Liver (tissue), 10 donors: ENCODE measurements at places on chromosomes 2 and 18.

DNA sequence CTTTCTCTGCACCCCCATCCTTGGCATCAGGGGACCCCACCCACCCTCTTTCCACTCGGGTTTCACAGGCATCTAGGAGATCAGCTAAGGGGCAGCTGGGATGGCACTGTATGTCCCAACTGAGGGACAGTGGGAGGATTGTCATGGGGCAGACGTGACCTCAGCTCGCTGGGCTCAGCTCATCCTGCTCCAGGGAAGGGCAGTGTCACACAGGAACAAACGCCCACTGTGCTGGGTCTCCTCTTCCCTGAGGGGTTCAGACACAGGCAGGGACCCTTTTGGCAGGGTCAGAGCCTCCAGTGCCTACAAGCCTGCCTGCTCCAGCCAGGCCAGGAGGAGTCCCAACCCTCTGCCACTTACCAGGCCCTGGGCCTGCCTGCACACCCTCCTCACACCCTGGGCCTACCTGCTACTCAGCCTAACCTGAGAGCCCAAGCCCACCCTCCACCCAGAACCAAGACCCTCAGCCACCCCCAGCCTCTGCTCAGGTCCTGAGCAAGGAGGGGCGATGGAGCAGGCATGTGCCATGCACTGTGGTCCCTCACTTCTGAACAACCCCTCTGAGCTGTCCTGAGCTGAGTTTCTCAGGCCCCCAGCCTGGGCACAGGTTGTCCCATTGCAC, 68.2 kb downstream of the HS1BP3 start:
- DNase-seq: no peak

- DNase-seq: no peak
These were observed 186.2 kb upstream of the GCFC2 start for GRCh38 chr2:75896779-75897366.

DNA sequence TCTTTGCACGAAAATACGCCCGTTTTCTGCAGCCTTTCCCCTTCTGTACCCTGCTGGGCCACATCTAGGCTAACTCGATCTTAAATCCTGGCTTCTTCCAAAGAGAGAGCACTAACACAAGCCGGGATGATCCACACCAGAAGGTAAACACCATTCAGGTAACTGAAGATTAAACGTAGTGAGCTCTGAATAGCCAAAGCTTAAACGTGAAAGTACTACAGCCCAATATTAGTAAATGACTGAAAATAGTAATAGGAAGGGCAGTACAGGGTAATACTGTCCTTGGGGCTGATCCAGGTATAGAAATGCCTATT, 422 bp upstream of the MRPL53 start:
- DNase-seq: no peak

DNA sequence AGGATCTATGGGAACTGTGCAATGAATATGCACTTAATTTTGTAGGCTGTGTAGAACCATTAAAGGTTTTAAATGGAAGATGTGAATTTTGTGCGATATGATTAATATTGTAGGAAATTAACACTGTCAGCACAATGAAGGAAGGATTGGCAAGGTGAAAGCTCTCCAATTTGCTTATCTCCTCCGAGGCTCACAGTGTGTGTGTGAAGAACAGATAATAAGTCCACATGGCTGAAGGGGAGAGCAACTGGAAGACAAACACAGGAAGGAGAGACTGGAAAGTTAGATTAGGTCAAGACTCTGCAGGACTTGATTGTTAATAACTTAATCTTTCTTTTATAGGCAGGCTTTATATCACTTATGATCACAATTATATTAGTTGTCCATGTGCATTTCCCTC, 269.7 kb upstream of the VRK2 start:
- no peak for DNase-seq

GRCh38 chr2:2524348-2524941, 193.4 kb upstream of the MYT1L start:
- no peak for DNase-seq

GRCh38 chr2:6826081-6826913, 39.4 kb downstream of the CMPK2 start:
- DNase-seq: peak; percentile 69

DNA sequence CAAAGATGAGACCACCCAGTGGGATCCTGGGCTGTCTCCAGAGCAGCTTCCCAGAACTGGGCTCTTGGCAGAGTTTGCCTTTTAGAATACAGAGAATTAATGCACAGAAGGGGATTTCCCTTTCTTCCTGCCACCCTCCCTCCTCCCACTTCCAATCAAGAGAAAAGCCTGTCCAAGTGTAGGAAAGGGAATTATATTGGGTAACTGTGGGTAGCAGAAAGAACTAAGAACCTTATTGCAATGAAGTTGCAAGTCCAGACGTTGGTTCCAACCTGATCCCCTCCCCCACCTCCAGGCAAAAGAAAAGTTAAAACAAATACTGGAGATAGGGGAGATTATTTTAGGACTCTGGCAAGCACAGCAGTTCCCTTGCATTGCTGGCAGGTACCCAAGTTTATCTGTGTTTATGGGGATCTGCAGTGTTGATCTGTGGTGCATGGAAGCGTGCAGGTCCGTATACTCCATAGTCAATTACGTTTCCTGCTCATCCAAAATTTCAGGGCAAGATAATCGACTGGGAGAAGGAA, 114.3 kb downstream of the PRKCE start:
- no peak for DNase-seq

- no peak for DNase-seq
These were observed 57.9 kb downstream of the LIPG start for GRCh38 chr18:49619801-49620200.

GRCh38 chr18:40653682-40654081, 1301.4 kb upstream of the PIK3C3 start:
- no peak for DNase-seq

- DNase-seq: no peak
These were observed 83.2 kb upstream of the RND3 start for GRCh38 chr2:150570712-150571111.

GRCh38 chr2:64666810-64667438, 13.2 kb upstream of the SERTAD2 start:
- no peak for DNase-seq

GRCh38 chr2:101823859-101824258, 126.4 kb downstream of the MAP4K4 start:
- no peak for DNase-seq

DNA sequence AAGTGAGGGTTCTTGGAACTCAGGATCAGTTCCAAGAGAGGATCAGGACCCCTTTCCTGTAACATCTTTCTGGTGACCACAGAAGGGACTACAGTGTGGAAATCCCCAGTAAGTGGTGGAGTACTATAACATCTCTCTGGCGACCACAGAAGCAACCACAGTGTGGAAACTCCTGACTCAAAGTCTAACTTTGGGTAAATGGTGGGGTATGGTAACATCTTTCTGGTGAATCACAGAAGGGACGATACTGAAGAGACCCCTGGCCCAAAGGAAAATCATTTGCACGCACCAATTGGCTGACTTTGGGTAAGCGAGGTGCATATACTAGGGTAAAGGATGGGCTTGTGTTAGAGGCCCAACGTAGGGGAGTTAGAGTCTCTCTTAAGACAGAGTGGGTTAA, 56.3 kb upstream of the GULP1 start:
- DNase-seq: no peak

DNA sequence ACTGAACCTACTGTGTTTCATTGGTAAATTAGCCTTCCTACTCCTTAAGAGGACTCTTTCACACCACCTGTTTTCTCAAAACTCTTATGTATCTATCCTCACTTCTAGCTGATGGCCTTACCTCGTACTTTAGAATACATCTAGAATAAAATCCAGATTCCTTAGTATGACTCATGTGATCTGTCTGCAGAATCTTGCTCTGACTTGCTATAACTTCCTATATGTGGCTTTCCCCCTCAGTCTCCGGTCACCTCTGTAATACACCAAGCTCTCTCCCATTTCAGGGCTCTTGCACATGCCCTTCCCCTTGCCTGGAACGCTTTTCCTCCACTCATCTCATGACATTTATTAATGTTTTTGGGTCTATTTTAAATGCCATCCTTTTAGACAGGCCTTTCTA, 95.6 kb upstream of the LHCGR start:
- no peak for DNase-seq

DNA sequence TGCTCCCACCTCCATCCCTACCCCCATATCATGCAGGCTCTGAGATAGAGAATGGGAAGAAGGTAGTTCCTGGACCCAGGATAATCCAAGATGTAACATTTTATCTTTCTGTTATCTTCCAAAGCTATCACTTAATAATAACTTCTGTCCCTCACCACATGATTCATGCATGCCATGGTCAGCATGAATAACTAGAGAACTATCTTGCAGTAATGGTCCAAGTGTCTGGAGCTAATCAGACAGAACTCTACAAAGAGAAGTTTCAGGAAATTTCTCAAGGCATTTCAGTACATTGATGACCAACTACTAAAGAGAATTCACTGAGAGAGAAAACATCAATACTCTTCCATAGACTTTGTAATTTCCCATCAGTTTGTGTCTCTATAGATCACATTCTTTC, 1469.7 kb upstream of the PIK3C3 start:
- DNase-seq: no peak

GRCh38 chr18:61865466-61866175, 27.2 kb downstream of the RNF152 start:
- no peak for DNase-seq

GRCh38 chr2:182463760-182464159, 36.9 kb upstream of the PDE1A start:
- no peak for DNase-seq

DNA sequence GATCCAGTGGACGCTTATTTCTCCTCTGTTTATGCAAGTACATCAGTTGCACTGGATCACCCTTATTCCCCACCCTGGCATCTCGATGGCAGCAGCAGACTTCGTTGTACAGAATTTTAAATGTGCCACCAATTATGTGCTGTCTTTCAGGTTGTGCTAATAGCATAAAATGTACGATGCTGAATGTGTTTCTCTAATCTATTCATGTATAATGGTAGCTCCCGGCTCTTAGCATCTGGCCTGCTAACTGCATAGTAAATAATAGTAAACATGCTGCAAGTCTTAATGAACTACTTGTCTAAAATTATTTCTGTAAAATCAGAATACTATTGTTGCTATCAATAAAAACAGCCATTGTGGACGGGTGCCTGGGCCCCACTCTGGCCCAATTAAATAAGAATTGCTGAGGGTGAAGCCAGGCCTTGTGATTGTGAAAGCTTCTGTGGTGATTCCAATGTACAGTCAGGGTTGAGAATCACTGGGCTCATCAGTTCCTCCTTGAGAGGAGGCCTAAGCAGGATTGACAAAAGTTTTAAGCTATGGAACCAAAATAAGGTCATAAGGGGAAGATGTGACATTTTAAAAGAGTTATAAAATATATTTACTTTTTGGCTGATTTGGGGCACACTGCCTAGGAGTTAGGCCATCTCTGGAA, 14.4 kb upstream of the MYO3B start:
- no peak for DNase-seq

DNA sequence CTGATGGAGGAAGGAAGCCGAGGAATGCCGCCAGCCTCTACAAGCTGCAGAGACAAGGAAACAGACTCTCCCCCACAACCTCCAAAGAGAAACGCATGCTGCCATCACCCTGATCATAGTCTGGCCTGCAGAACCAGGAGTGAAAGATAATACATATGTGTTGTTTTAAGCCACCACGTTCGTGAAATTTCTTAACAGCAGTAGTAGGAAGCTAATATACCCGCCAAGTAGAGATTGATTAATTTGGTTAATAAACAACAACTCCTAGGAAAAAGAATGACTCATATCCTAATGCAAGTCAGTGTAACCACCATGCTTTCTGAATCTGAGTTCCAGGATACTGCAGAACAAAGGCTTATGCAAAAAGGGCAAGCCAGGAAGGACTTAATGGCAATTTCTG, 36.6 kb downstream of the LONRF2 start:
- no peak for DNase-seq

GRCh38 chr18:12044591-12044990, 49.1 kb upstream of the ANKRD62 start:
- DNase-seq: no peak
